ENCODE measurements at places on chromosomes 6 and 20. TPM values are rescaled to one million over a fixed set of nuclear protein-coding genes. Genes with fewer than 3 reads are reported as not detected.

The PI16 gene
- 91.7 TPM for total RNA-seq

The SLC22A1 gene
- 1.1 TPM for total RNA-seq

The EPPIN gene
- total RNA-seq = not detected

The COL11A2 gene
- 5.6 TPM for total RNA-seq

The TFAP2C gene
- total RNA-seq = 0.31 TPM

The GPR6 gene
- not detected for total RNA-seq

The FOXC1 gene
- total RNA-seq = 61.8 TPM

The C6orf120 gene
- total RNA-seq = 28.2 TPM

All from sciatic nerve (tissue), 2 donors.